ENCODE measurements at places on chromosomes 6 and 20.

GRCh38 chr6:64590965-64591675 lies 955.5 kb downstream of the PHF3 start:
- no peak for DNase-seq

- no peak for DNase-seq
These were observed 733 bp upstream of the GOPC start for GRCh38 chr6:117602899-117603588.

GRCh38 chr20:13141546-13141945 lies 79.5 kb upstream of the ISM1 start:
- no peak for DNase-seq

- no peak for DNase-seq
These were observed 74.9 kb upstream of the BMP5 start for GRCh38 chr6:55950071-55950814.

- no peak for DNase-seq
These were observed 32.6 kb upstream of the NRSN1 start for GRCh38 chr6:24093381-24093780.

DNA sequence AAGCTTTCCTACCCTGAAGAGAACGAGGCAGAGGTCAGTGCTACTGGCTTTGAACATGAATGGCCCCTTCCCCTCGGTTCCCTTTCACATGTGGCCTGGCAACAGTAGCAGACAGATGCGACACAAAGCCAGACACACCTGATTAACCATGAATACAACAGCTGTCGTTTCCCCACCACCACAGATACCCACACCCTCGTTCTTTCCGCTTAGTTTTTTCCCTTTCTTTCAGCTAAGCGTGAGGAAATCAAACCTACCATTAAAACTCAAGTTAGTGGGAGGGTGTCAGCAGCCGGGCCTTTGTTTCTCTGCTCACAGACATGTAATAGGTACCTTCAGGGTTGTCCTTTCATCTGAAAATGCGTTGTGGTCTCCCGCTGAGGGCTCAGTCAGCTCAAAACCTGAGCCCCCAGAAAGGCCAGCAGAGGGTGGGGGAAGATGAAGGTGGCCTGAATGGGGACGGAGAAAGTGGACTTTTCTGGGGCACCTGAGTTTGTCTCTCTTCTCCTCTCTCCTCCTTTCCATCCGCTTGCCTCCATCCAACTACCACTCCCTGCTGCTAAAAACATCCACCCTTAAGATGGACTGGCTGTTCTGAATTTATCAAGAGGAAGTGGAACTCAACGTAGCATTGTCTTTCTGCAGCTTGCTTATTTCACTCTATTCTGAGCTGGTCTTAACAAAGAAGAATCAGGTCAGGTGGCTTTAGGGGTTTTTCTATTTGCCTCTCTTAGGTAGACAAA lies 516.6 kb upstream of the JARID2 start:
- no peak for DNase-seq

- DNase-seq = no peak
These were observed 36.3 kb downstream of the SLC52A3 start for GRCh38 chr20:731891-732560.

DNA sequence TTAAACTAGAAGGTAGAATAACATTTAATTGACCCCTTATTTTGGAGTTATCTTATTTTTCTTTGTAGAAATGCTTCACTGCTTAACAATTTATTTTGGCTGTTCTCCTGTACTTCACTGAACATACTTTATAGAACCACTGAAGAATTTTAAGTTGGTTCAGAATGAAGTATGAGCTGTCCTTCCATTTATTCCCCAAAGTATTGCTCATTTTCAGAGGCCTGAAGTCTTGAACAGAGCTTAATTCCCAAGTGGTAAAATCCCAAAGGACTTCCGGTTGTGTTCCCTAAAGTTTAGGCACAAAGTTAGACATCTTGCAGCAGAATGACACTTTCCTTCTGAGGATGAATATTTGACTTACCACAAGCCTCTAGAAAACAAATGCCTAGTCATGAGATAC lies 233.3 kb downstream of the TINAG start:
- no peak for DNase-seq

All from nucleus accumbens (tissue), 56 donors.